Spleen (tissue), 13 donors: ENCODE measurements at places on chromosomes 2 and 18.

GRCh38 chr2:168685600-168686451 is 116.6 kb upstream of the NOSTRIN start:
- no peak for DNase-seq

DNA sequence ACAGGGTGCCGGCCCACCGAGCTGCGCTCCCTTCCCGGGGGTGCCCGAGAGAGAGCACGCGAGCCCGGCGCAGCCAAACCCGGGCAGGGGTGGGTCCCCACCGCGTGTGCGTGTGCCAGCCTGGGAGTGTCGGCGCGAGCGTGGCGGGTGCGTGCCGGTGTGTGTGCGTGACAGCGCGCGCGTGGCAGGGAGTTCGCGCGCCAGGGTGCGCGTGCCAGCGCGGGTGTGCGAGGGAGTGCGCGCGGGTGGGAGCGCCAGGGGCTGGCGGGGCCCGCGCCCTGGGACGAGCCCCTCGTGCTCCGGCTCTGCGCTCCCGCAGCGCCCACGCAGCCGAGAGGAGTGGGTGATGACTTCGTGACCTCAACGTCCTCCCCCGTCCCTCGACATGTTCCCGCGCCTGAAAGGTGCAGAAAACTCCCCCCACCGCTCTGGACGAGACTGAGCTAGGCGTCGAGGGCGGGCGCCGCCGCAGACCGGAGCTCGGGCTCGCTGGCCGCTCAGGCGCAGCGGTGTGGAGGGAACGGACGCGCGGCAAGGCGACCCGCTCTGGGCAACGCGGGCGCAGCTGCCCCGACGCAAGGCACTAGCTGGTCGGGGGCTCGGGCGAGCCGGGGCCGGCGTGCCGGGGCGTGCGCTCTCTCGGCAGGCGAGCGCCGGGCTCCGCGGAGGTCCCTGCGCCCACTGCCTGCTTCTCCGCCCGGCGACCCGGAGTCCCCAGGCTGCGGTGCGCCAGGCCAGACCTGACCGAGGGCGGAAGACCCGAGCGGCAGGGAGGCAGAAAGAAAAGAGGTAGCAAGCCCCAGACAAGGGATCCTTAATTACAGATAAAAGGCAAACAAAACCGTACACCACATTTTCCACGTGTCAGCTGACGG is 582.8 kb downstream of the ZEB2 start:
- DNase-seq: peak; percentile 81

DNA sequence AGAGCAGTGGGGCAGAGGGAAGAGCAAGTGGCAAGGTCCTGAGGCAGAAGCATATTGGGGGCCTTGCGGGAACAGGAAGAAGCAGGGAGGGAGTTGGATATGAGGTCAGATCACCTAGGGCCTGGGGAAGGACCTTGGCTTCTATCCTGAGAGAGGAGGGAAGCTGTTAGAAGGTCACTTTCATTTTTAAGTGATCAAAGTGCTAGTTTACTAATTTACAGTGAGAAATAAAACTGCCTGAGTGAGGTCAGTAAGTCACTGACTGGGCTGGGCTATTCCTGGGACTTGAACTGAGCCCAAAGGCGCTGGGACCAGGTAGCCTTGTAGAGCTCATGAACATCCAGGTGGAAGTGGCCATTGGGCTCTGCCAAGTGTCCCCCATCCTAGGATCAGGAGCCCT is 76.6 kb upstream of the B3GNT7 start:
- DNase-seq: no peak

DNA sequence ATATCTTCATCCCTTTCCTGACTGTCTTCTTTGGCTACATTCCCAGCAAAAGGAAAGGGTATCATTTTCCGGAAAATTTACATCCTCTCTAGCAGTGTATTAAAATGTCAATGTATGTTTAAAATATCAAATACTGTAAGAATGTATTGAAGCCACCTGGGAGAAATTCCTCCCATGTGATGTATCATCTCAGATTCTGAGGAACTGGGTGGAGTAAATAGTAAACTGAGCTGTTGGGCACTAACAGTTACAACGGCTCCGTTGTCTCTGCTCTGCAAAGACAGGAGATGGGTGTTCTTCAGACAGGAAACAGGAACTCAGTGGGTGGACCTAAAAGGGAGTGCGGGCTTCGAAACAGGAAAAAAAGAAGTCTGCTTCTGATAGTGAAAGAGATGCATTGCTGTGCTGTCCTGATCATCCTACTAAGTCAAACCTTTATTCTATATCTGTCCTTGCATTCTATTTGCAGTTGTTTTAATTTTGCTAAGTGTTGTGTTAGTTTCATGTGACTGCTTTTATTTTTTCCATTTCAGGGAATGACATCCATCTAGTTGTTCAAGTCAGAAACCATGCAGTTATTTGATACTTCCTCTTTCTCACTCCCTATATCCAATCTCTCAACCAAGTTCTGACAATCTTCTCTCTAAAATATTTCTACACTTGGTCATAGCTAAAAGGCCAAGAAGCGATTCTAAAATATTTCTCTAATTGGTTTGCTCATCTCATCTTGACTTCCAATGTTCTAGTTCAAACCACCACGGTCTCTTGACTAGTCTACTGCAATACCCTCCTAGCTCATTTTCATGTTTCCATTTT is 19.4 kb downstream of the DOK1 start:
- DNase-seq: no peak

GRCh38 chr2:64325852-64326577 is 127.9 kb upstream of the LGALSL start:
- DNase-seq: no peak

- no peak for DNase-seq
Observed at GRCh38 chr2:238042849-238043584, 17.8 kb upstream of the SCLY start.

DNA sequence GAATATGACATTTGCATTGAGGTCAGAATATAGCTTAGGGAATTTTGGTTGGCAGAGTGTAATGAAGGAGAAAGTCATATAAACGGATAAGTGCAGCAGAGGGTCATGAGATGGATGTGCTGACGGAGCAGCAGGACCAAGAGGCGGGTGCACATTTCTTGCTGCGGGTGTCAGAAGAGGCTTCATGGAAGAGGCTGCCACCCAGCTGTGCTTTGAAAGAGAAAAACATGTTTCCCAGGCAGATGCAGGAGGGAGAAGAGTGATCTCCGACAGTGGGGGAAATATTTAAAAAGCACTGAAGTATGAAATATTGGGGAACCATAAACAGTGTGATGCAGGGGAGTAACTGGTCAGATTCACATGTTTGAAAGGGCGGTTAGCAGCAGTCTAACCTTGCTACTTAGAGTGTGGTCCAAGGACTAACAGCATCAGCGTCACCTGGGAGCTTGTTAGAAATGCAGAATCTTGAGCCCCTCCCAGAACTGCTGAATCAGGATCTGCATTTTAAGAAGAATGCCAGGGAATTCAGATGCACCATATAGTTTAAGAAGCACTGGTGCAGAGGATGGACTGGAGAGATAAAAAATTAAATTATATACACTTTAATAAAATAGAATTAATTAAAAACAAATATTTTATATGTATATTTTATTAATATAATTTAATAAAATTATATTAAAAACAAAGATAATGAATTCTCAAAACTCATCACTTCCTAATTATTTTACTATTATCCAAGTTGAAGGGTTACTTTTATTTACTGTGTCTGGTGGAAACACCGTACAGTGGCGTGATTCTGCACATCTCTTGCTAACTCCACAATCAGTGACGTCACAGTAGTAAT is 36.1 kb upstream of the SCYGR1 start:
- DNase-seq: no peak
